SK-MEL-5 (cell line): ENCODE measurements at places on chromosomes 12 and 14. TPM values are rescaled to one million over a fixed set of nuclear protein-coding genes. Genes with fewer than 3 reads are reported as not detected.

DNA sequence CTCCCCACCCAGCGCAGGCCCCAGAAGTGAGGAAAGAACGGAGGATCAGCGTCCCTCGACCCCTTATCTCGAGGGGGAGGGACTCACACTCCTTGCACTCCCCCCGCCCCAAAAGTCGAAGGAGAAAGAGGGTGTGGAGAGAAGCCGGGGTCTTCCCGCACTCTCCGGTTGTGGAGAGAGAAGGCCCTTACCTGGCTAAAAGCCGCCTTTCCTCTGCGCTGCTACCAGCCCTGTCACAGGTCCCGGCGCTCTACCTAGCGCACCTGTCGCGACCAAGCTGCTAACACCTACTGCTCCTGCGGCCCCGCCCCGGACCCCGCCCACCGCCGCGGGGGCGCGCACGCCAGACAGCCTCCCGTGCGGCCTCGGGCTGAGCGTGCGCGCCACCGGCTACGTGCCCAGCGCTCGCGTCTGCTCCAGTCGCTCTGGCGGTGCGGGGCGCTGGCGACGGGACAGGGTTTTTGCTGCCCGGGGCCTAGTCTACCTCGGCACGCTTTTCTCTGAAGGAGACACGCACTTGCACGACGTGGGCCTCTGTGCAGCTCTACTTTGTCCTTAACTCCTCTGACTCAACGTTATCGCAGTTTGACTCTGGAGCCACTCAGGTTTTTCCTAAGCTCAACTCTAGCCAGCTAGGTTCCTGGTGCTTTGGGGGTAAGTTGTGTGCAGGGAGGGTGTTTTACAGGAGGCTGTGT, at the start of gene LIMA1:
Gene LIMA1 (minus strand): TSS at position 292 of the 695 bp plus-strand sequence. CDS start 34,769 bp downstream, outside the sequence.
- peak; percentile 85 for DNase-seq

GRCh38 chr14:100810435-100810834, 15.5 kb upstream of the MEG3 start:
- DNase-seq, result no peak

DNA sequence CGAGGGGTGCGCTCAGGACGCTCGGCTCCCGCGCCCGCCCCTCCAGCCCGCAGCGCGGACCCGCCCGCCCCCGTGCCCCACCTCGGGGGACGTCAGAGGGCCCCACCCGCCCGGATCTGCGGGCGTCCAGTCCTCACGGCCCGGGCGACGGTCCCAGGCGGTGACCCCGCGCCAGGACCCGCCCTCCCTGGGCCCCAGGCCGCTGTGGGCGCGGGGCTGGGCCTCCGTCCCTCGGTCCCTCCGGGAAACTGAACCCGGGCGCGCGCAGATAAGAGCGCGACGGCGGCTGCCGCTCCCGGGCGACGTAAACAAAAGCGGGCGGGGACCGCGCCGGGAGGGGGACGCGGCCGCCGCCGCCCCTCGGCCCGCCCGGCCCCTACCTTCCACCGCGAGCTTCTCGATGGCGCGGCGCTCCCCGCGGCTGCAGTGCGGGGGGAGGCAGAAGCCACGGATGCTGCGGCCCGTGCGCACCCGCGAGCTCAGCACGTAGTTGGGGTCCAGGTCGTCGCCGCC, 1.1 kb downstream of the CKB start:
- no peak for DNase-seq

Gene PPP1R36
- not detected in 2 replicates for total RNA-seq

Gene KLHL33
- not detected in 2 replicates for total RNA-seq

Gene SNRPF
- 15.8 and 17.9 TPM in 2 replicates for total RNA-seq

Gene TAS2R7
- total RNA-seq, result not detected in 2 replicates
